ENCODE measurements at places on chromosomes 1 and 21.

- DNase-seq, result no peak
Measured at GRCh38 chr1:114102136-114102535, 51.5 kb downstream of the SYT6 start.

DNA sequence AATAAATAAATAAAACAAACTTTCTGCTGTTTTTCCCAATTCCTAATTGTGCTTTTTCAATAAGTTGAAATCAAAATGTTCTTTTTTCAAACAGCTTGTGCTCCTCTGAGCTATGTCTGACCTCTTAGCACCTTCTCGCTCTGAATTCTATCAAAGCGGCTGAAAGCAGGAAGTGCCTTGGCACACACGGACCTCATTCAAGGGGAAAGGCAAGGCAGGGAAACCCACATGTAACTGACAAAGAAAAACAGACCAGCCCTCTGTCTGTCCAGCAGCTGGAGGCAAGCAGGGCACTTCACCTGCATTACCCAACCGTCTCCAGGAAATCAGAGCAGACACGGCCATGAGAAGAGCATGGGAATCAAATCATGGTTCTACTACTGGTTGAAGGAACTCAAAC lies 56.7 kb downstream of the PLPP3 start:
- DNase-seq, result no peak

- no peak for DNase-seq
Measured at GRCh38 chr1:218351391-218352074, 6.4 kb downstream of the TGFB2 start.

DNA sequence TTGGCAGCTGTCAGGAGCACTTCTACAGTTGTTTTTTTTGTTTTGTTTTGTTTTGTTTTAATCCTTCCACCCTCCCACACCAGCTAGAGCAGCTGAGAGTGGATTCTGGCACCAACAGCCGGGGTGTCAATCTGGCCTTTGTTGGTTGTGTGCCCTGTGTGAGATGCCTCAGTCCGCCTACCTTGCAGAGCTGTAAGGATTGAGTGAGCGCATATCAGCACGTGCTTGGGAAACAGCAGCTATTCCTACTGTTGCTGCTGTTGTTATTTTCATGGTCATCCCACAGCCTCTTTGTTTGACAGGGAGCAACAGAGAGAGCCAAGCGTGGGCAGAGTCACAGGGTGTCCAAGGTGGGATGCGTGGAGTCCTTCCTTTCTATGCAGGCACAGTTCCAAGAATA lies 50.4 kb downstream of the PGBD5 start:
- DNase-seq, result no peak

DNA sequence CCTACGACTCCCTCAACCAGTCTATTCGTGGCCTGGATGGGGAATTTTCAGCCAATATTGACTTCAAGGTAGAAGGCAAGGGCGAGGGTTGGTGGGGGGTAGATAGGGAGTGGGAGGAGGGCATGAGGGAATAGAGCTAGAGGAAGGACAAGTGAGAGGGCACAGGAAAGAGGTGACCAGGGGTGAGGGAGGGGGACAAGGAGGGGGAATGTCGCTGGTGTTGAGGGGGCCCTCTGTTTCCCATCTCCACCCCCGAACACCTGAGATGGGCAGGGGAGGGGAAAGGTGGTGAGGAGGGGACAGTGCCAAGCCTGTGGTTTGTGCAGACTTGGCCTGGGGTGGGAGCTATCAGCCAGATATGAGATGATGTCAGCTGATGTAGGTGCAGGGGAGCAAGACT lies 8.3 kb upstream of the ADAM15 start:
- DNase-seq, result no peak

GRCh38 chr1:109250454-109251276 lies 1.3 kb downstream of the CELSR2 start:
- peak; percentile 61 for DNase-seq

- no peak for DNase-seq
Measured at GRCh38 chr21:44267655-44268142, 6.0 kb upstream of the DNMT3L start.

DNA sequence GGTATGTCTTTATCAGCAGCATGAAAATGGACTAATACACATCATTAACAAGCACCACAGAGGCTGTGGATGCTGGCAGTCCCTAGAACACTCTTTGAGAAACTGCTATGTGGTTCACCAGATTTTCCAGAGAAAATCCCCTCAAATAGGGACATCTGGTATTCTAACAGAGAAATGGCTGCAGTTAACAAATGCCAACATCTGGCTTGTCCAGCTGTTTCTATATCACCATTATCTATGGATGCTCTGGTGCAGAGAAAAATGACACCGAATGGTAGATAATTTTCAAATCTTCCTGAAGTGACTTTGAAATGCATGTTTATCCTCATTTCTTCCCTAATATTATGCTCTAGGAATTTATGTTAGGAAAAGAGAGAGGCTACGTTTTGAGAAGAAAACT lies 403.5 kb upstream of the PROX1 start:
- no peak for DNase-seq

- DNase-seq, result no peak
Measured at GRCh38 chr1:9891207-9891606, 18.9 kb downstream of the CTNNBIP1 start.

GRCh38 chr1:200535605-200536004 lies 84.9 kb downstream of the KIF14 start:
- DNase-seq, result no peak

GRCh38 chr1:118488787-118489186 lies 303.8 kb upstream of the SPAG17 start:
- DNase-seq, result no peak

- no peak for DNase-seq
Measured at GRCh38 chr1:59305188-59305587, 8.3 kb downstream of the FGGY start.

DNA sequence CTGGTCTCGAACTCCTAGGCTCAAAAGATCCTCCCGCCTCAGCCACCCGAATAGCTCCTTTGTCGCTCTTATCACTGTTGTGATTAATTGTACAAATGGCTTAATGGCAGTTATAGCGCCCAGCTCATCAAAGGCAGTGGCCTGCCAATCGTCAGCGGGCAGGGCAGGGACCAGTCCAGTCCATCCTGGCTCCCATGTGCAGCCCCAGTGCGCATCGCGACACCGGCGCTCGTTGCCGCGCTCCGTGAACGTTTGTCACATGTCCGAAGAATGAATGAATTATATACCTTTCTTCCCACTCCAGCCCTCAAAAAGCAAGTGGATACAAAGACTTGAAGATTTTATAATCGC lies 18.4 kb downstream of the MTX1 start:
- no peak for DNase-seq

DNA sequence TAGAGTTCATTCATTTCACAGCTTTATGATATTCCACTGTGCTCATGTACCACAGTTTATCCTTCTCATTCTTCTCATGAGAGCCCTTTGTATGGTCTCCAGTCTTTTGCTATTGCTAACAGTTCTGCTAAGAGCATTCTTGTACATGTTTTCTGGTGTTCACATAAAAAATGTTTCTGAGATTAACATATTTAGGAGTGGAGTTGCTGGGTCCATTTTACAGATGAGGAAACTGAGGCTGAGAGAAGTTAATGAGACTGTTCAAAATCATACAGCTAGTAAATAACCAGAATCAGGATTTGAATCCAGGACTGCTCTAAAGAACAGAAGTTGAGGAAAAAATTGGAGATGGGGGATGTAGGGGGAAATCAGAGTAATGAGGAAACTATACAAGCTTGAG lies 28.8 kb upstream of the RGS16 start:
- no peak for DNase-seq

- no peak for DNase-seq
Measured at GRCh38 chr1:205988585-205988995, 14.6 kb downstream of the RAB7B start.
